ENCODE measurements at places on chromosomes 16 and 17.

GRCh38 chr16:82728901-82729300 is 102.1 kb downstream of the CDH13 start:
- no peak for DNase-seq

DNA sequence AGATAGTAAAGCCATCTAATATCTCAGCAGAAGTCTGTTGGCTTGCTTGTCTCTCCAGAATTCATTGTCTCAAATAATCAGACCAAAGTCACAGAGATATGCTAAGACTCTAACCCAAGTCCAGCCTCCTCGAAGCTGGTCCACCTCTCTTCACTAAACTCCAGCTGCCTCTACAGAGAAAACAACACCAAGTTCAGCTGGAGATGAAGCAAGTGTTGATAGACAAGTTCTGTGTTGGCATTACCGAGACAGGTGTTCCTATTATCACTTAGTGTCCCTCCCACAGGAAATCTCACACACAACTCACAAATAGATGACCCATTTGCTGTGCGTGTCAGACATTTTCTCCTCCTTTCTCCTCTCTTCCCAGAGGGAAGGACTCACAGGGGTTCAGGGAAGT is 164.4 kb upstream of the ANKFN1 start:
- DNase-seq = no peak

- DNase-seq = no peak
Observed at GRCh38 chr16:80680839-80681238, 123.6 kb downstream of the CDYL2 start.

DNA sequence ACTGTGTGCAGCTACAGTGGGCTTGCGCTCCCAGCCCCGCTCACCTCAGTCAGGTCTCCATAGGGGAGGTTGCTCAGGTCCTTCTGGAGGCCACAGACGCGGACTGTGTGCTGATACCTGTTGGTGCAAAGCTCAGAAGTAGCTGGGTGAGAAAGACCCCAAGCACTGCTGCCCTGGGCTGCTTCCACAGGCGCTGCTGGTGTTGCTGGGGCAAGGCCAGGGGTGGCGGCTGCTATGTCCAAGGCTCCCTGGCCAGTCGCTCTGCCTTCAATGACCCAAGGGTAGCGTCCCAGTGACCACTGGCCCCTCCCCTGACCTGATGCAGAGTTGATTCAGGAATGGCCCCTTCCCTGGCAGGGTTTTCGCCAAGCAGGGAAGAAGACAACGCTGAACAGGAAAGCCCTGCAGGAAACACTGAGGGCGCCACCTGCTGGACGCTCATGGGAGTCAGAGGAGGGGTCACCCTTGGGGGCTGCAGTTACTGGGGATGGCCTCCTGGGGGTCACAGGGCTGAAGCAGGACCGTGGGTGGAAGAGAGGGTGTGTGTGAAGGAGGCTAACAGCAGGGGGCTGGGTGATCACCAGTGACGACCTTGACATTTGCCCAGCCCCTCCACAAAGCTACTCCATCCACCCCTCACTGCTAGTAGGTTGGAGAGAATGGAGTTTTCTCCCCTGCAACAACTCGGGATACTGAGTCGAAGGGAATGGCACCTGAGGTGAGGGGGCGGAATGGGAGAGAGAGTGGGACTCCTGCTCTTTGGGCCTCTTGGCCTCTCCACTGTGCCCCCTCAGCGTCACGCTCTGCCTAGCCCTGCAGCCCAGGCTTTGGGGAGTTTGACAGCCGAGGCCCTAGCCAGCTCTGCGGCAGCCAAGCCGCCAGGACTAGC is 38.3 kb downstream of the ABCC12 start:
- DNase-seq = peak; percentile 39

DNA sequence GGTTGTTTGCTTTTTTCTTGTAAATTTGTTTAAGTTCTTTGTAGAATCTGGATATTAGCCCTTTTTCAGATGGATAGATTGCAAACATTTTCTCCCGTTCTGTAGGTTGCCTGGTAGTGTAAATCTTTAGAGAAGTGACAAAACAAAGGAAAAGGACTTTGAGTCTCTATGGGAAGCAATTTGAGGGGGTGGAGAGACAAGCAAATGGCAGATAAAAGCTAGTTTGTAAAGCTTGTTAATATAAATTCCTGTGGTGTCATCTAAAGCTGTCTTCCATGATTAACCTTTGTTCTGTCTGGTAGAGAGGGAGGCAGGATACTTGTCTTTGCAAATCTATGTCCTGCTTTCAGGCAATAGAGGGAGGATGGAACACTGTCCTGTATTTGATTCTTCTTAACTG is 40.6 kb upstream of the CACNG4 start:
- no peak for DNase-seq

- no peak for DNase-seq
Observed at GRCh38 chr16:17032332-17032731, 438.4 kb downstream of the XYLT1 start.

DNA sequence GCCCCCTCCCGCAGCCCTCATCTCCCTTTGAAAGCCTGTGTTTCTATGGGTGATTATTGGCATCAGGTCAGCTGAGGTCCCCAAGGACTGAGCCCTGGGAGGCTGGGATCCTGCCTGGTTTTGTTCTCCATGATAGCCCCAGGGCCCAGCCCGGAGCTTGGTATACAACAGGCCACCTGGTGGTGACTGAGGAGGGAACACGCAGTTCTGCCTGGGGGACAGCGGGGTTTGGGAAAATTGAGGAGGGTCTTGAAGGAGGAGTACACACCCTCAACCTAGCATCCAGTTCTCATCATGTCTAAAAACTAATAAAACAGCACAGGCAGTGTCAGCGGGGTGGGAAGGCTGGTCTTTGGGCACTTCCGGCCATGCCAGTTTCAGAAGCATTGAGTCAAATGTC is 335.1 kb downstream of the CPPED1 start:
- no peak for DNase-seq

GRCh38 chr17:46862949-46863348 is 11.6 kb downstream of the WNT9B start:
- DNase-seq = no peak

All from GM18507 (cell line).